Esophagus squamous epithelium (tissue), 5 donors: ENCODE measurements at places on chromosomes 12 and 14.

GRCh38 chr14:99757331-99758070 lies 35.7 kb upstream of the EML1 start:
- DNase-seq: no peak

DNA sequence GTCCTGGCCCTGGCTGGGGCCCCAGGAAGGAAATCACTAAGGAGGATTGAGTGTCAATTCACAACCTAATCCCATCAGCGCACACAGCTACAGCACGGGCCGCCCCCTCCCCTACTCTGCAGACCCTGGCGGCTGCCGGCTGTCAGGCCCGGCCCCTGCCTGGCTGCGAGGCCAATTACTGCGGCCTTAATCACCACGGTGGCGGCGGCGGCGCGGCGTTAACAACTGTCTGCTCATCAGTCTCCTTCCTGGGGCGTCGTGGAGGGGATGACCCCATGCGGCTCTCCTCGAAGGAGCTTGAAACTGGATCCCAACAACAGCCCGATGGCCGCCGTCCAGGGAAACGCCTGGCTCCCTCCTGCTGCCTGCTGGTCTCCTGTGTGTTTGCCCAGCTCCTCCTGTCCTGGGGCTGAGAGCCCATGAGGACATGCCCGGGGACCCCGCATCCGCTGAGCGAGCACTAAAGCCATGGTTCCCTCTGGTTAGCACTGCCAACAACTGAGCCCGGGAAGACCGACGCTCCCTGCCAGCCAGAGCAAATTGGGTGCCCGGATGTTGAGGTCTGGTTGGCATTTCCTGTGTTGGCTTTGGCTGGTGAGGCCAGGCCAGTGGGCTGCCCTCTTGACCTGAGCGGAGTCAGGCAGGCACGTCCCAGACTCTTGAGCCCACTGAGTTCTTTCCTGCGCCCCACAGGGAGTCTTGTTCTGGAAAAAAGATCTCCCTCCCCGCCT lies 21.8 kb upstream of the EIF2B2 start:
- DNase-seq: no peak

DNA sequence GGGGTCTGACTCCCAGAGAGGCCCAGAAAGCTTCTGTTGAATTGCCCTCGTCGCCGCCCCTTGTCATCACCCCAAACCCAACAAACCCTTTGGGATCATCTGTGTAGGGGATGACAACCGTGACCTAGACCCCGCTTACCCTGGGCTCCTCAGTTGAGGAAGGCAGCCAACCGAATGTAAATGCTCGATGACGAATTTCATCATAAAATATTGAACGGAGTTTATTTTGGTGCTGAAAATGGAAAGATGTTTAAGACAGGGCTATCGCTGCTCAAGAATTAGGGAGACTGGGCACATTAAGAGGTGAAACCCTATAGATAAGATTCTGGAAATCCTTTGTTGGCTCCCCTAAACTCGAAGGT lies 512 bp downstream of the ACTR10 start:
- no peak for DNase-seq

GRCh38 chr12:44154128-44154527 lies 318.2 kb downstream of the TMEM117 start:
- DNase-seq: no peak
